Stimulated activated CD4-positive, alpha-beta T cell treated with anti-CD3 and anti-CD28 coated beads, Interleukin-1b, Interleukin-23, amount 100 ng/mL, for 4 hours (primary cell): ENCODE measurements at places on chromosomes 1 and 21.

GRCh38 chr1:230627767-230628166 lies 14.5 kb upstream of the COG2 start:
- no peak for DNase-seq

DNA sequence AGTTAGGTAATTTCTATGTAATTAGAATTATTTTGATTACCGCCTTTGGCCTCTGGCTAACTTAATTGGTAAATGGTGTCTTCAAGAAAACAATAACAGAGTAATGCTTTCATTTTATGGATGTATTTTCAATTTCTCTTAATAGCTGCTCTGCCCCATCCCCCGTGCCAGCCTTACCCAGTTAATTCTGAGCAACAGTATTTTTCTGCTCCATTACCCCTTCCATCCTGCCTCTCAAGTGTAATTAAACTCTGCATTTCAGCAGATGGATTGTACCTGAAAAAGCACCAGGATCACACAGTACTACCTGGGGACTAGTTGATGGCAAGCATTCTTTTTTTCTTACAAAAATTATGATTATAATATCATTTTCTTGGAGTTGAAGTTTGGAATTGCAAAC lies 104.2 kb downstream of the KIAA0319L start:
- no peak for DNase-seq

GRCh38 chr1:23343221-23344110 lies 618 bp downstream of the HNRNPR start:
- peak; percentile 50 for DNase-seq

DNA sequence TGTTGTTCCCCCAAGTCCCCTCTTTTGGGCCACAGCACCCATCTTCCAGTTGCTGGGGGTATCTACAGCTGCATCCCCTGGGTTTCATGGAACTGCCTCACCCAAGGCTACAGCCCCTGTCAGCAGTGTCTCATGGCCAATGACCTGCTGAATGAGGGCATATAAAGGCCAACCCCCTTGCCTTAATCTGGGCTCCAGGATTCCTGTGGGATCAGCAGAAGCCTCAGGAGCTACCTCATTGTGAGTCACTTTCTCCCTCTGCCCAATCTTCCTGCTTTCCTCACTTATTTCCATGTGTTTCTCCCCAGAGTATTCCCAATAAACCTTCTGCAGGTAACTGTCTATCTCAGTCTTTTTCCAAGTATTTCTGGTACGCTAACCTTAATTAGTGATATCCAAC lies 37.3 kb upstream of the SYT14 start:
- DNase-seq, result no peak

- no peak for DNase-seq
Measured at GRCh38 chr1:156505679-156506298, 5.2 kb upstream of the MEF2D start.

DNA sequence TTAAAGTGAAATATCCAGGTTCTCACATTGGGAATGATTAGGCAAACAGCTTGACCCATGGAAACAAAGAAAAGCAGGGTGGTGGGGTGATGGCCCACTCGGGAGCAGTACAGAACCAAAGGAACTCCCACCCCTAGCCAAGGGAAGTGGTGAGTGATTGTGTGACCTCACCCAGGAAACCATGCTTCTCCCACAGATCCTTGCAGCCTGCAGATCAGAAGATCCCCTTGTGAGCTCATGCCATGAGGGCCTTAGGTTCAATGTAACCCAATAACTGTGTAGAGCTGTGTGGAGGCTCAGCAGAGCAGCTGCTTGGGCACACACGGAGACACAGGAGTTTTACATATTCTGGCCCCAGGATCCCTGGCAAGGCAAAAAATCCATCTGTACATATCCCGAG lies 311.8 kb upstream of the DPYD start:
- no peak for DNase-seq

DNA sequence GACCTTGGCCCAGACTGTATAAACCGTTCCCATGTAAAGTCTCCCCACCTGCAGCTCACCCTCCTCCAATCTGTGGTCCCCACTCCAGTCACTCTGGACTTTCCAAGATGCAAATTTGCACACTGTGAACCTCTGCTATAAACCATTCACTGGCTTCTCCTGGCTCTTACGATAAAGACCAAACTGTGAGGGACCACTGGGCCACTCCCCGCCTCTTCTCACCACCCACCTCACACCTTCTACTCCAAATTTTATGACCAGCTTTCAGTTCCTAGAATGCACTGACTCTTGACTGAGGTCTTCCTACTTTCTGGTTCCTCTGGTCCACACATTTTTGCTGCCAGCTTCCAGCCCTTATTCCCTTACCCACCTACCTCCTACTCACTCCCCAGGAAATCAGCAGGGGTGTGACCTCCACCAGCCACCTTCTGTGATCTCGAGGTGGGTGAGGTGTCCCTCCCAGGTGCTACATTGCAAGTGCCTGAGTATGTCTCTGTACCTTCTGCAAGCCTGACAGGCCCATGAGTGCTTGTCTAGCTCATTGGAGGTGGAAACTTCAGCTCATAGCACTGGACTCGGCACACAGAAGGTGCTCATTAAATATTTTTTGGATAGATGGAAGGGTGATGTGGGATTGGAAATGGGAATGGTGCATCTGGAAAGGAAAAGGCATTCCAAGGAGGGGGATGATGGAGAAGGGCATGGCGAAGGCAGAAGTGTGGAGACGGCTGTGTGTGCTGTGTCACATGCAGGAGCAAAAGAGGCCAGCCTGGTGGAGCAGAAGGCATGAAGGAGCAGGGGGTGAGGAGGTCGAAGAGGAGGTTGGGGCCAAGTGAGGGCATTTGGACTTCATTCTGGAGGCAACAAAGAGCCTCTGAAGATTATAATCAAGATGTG lies 15.6 kb upstream of the CSF1 start:
- no peak for DNase-seq

GRCh38 chr1:21510885-21511578 lies 1.8 kb downstream of the ALPL start:
- no peak for DNase-seq

DNA sequence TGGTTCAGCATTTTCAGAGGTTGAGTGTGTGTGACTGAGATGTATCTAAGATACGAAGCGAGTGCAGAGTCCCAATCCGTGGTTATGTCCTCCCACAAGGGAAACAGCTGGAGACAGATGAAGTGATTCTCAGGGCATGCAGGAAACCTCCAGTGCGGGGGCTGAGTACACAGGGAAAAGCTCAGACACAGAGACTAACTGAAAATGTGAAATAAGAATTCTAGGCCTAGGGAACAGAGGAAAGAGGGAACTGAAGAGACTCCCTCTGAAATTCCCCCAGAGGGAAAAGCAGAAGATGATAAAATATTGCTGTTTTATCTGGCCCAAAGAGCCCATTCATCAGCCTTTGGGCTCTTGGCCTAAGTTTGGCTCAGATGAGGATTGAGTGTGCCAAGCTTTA lies 116.8 kb downstream of the LRRC53 start:
- no peak for DNase-seq

DNA sequence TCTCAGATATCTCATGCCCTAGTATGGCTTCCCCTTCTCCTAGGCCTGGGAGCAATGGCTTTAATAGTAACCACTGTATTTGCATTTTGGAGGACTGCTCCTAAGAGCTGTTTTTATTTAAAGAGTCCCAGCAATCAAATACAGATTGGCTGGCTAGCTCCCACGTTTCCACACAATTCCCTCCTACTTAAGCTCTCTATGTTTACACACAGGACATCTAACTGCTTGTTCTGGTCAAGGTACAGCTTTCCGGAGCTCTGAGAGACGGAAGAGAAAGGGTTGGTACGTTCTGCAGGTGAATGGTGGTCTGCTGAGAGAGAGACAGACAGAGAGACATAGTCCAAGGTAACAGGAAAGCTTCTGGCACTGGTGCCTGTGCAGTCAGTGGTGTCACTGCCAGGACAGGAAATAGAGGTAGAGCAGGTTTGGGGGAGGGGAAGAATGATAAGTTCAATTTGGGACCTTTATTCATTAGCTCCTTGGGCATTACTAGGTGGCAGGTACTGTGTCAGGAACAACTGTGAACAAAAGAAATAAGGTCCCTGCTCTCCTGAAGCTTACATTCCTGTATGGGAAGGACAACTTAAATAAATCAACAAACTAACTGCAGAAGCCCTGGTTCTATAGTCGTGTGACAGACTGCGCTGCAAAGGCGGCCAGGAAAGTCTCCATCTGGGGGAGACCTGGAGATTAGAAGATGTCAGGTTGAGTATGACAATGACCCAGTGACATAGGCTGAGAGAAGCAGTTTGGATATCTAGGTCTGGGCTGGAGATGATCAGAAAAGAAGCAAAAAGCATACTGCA lies 1.2 kb upstream of the SLC25A33 start:
- no peak for DNase-seq

DNA sequence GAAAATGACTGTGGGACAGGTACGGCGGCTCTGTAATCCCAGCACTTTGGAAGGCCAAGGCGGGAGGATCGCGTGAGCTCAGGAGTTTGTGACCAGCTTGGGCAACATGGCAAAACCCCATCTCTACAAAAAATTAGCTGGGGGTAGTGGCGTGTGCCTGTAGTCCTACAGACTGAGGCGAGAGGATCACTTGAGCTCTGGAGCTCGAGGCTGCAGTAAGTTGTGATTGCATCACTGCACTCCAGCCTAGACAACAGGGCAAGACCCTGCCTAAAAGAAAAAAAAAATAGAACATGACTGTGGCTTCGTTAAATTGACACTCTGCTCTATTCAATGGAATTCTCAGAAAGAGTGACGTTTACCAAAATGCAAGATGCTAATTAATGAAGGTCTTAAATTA lies 3.9 kb upstream of the DBT start:
- DNase-seq, result no peak

DNA sequence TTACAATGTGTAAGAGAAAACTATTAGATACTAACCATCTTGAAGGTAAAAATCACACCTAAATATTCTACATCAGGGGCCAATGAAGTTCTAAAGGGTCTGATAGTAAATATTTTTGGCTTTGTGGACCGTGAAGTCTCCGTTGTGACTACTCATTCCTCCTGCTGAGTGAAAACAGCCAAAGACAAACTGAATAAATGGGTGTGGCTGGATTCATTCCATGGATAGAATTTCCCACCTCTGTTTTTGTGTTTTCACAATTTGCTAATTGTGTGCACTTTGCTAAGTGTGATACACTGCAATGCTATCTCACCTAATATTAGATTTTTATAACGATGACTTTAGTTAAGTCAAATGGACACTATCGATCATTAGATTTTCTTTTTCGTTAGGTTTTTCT lies 1474.0 kb downstream of the PLA2G4A start:
- DNase-seq, result no peak

DNA sequence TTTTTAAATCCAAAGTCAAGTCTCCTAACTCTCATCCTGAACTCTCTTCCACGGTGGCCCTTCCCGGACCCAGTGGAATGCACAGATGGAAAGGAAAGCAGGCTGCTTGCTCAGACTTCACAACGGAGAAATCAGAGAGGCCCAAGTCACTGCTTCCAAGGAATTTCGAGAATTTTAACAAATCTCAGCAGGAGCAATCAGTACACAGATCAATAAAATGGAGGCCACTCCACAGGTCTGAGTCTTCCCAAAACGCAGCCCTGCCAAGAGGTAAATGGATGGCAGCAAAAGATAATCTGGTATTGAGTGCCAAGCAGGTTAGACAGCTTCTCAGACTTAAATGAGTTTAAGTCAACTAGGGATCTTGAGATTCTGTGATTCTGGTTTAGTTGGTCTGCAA lies 81.1 kb upstream of the TIAM1 start:
- DNase-seq, result no peak

GRCh38 chr1:244837597-244838258 lies 2.3 kb downstream of the COX20 start:
- no peak for DNase-seq

- DNase-seq, result no peak
Measured at GRCh38 chr1:168621356-168621755, 45.0 kb downstream of the XCL1 start.

GRCh38 chr1:150961756-150962155 lies 12.9 kb downstream of the CERS2 start:
- DNase-seq, result no peak

GRCh38 chr1:42137766-42138165 lies 15.4 kb upstream of the GUCA2B start:
- no peak for DNase-seq

DNA sequence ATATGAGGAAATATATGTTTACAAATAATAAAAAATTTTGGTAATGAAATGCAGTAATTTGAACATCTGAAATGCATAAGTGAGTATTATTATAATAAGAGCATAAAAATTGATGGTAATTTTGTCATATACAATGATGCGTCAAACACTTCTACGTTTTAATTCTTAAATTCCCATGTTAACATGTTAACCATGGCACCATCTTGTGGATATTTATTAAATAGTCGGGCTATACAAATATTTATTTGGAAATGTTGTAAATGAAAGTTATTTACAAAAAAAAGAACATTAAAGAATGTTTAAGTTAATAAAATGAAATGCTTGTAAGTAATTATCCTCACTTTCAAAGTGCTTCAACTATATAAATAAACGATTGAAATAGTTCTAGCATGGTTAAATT lies 57.2 kb upstream of the C1orf185 start:
- DNase-seq, result no peak

- no peak for DNase-seq
Measured at GRCh38 chr1:169650551-169650950, 20.6 kb upstream of the SELP start.

GRCh38 chr1:114334297-114334696 lies 176.7 kb downstream of the TRIM33 start:
- no peak for DNase-seq

DNA sequence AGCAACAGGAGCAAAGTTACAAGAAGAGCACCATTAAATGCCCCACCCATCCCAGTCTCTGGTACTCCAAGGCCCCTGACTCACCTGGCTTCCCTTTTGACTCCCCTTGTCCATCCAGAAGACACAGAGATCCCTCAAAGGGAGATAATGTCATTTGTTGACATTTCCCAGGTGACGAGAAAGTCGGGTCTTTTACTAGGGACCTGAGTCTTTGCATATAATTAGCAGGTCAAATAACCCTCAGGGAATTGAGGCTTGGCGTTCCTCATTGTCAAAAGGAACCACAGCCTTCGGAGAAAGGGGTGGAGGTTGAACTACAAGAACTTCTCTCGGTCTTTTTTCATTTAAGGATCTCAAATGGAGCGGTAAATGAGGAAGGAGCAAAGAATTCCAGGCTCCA lies 133.2 kb downstream of the PROX1 start:
- no peak for DNase-seq

GRCh38 chr1:227766015-227766634 lies 30.9 kb downstream of the SNAP47 start:
- peak; percentile 24 for DNase-seq

- DNase-seq, result no peak
Measured at GRCh38 chr1:115706587-115707425, 61.7 kb downstream of the CASQ2 start.
